GM12892 (cell line): ENCODE measurements at places on chromosomes 12 and 14.

- no peak for DNase-seq
Measured at GRCh38 chr12:1872001-1872400, 46.5 kb downstream of the CACNA2D4 start.

DNA sequence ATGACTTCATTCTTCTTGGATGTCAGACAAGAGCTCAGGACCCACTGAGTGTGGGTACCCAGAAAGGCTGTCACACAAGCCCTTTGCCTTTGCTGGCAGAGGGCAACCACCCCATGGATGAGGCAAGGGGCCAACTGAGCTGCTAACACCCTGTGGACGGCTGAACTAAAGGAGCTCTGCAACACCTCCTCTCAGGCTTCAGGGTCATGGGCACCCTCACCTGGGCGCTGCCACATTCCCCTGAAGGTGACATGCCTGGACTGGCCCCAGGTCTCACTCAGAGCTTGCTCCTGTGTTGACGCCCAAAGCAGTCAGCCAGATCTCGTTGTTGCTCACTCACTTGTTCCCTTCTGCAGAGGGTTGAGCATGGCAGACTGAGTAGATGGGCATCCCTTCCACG is 336.8 kb upstream of the TMEM132C start:
- DNase-seq, result no peak

DNA sequence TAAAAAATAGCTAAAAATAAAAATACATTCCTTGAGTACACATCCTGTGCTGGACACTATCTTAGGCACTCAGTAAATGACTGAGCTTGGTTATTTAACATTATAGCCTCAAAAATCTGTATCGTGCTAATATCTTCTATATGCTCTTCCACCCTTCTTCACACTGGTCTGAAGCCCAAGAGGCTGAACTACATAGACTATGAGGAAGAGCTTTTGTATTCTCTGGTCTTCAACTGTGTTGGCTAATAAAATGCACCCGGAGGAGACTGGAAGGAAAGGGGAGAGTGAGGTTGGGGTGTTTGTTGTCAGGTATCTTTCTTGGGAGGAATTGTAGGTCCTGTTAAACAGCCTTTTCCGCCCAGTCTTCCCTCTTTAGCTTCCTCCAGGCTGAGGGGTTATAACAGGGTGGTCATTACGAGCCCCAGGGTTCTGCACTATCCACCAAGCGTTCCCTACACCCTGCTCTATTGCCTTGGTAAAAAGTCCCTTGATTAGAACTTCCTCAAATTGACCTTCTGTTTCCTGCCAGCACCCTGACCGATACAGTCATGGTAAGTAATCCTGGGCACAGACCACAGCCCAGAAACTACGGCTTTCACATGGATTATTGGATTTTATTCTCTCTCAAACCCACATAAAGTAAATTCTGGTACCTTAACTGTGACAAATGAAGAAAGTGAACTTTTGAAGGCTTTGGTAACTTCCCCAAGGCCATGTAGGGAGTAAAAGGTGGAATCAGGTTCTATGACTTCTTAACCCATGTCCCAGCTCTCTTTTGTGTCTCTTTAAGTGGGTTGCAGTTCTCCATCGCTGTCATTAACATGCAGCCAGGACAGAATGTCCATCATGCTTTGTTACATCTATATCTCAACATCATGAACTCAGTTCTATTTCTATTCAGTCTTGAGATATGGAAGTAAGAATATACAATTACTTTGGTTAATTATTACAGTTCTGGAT is 71.3 kb downstream of the PTHLH start:
- no peak for DNase-seq

GRCh38 chr12:64757771-64758170 is 1.4 kb downstream of the GNS start:
- DNase-seq, result no peak

DNA sequence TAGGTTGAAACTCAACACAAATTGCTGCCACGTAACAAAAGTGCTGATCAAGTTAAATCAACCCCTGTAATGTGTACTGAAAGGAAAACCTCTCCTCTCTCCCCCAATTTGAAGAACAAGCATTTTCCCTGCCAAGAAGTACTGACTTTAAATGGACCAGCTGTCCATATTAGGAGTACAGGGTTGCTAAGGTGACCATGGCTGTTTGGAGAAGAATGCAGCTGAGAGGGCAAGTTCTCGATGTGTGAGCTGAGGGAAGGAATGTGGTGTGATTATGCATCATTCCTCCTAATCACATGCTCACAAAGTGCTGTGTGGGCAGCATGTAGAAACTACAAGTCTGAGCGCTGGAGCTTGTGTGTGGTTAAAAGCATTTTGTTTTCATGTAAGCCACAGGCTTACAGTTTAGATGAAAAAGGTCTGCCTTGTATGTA is 50.9 kb upstream of the CCT2 start:
- DNase-seq, result no peak

DNA sequence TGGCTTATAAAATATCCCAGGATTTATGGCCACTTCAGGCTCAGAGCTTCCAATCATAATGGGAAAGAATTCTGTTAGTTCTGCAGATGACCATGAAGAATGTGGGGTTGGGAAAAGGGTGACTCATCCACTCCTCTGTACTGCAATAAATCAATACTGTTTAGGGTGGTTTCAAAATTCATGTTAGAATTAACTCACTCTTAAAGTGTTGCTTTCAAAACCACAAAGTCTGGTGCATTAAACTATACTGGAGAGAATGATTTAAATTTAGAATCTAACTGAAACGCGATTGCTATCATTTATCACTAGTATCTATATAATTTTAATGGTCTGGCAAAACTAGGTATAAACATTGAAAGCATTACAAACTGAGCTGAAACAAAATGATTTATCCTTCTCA is 798 bp downstream of the CCDC198 start:
- DNase-seq, result no peak

GRCh38 chr14:40576880-40577478 is 1029.7 kb upstream of the LRFN5 start:
- DNase-seq, result no peak

DNA sequence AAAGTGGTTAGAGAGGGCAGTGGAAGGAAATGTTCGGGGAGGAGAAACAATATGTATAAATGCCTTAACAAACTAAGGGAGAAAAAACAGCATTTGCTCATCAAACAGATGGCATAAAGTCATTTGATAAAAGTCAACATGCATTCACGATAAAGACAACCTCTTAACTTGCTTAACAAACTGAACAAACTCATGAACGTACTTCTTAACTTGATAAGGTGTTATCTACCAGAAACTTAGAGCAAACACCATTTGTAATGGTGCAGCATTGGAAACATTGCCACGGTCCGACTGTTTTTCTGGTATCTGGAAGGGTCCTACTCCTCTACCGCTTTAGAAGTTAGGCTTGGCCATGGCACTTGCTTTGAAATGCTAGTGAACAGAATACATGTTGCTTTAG is 4.2 kb upstream of the RPS6KL1 start:
- DNase-seq, result no peak

GRCh38 chr12:109302358-109302757 is 6.7 kb downstream of the FOXN4 start:
- DNase-seq, result no peak

DNA sequence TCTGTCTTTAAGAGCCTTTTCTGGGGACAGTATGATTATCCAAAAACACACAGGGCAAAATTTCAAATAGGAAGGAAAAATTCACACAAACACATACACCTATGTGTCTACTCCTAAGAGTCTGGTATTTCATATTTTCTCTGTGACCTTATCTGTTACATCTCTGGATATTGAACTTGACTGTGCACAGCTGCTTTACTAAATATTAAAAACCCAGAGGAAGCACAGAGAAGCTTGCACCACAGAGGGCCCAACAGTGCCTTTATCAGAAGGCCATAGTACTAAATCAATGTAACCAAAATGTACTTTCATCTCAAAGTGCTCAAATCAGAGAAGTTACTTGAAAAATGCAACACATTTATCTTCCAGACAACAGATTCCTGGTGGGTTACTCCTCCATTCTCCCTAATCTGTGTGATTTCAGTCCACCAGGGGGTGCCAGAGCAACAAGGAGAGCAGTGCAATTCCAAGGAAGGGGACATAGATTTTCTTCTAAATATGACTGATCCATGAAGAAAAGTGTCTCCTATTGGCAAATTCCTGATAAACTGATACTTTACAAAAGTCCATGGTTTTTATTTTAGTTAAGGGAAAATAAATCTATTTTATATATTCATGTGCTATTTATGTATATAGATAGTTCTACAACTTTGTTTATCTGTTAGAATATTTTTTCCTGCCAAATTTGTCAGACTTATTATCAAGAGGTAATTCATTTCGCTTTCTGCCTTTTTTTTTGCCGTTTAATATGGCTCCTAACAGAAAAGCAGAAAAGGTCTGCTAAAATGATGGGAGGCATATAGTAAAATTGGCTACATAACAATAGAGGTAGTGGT is 617.6 kb downstream of the LRFN5 start:
- DNase-seq, result no peak

DNA sequence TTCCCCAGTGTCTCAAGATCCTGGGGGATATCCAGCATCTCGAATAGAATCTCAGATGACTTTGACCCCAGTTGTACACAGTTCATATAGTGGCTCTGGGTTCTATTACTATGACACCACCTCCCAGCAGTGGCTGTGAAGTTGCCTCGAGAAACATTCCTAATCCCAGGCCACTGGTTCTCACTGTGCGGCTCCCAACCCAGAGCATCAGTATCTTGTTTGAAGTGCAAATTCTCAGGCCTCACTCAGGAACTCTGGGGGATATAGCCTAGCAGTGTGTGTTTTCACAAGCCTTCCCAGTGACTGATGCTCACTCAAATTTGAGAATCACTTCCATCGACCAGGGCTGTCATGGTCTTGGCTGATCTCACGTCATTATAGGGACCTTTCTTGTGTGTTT is 69.3 kb upstream of the IGF1 start:
- no peak for DNase-seq

GRCh38 chr12:38823738-38824137 is 81.7 kb downstream of the CPNE8 start:
- no peak for DNase-seq

DNA sequence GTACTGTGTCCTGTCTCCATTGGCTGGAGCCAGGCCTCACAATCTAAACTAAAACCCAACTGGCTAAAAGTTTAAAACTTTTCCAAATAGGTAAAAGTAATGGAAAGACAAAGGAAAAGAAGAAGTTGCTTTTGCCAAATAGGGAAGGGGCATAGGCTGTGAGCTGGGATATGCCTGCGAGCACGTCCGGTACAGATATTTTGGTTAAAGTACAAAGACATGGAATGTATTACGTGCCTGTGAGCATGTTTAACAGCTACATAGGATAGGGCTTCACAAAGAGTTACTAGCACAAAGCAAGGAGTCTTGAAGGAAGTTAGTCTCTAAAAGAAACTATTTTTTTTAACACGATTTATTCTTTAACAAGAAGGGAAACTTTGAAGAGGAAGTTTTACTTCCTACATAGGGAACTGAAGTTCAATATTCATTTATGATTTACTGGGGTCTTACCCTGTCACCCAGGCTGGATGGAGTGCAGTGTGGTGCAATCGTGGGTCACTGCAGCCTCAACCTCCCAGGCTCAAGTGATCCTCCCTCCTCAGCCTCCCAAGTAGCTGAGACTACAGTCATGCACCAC is 41.9 kb upstream of the INF2 start:
- no peak for DNase-seq

DNA sequence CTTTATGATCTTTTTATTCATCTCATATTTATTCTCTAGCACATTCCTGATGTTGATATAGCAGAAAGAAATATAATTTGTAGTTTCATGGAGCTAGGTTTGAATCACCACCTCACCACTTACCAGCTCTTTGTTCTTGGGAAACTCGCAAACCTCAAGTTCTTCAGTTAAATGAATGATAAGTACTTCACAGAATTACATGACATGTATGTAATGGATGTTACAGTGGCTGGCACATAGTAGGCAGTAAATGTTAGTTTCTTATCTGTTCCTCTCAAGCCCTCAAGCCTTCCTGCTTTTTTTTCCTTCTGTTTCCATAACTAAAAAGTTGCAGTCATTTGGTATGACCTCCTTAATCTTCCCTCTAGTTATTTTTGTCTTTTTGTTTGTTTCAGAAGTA is 54.9 kb downstream of the SPATS2 start:
- DNase-seq, result no peak

DNA sequence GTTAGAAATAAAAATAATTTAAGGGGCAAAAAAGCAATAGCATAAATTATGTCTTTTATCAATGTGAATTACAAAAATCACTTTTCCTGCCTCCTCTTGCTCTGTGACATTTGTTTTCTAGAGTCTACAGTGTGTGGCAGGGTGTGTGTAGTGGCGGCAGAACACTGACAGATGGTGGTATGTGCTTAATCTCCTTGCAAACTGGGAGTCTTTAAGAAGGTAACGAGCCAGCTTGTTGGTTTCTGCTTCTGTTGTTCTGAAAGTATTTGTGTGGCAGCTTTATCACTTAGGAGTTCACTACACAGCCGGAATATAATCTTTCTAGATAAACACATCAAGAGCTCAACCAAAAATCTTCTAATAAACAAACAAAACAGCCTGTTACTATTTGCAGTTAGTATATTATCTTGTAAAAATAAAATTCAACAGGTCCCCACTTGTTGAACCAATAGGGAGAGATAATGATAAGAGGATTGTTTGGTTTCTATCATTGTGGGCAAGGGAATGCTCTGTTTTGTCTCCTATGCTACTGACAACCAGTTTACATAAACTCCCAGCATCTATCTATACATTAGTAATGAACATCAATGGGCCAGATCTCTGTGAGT is 13.0 kb downstream of the CDKL1 start:
- no peak for DNase-seq

DNA sequence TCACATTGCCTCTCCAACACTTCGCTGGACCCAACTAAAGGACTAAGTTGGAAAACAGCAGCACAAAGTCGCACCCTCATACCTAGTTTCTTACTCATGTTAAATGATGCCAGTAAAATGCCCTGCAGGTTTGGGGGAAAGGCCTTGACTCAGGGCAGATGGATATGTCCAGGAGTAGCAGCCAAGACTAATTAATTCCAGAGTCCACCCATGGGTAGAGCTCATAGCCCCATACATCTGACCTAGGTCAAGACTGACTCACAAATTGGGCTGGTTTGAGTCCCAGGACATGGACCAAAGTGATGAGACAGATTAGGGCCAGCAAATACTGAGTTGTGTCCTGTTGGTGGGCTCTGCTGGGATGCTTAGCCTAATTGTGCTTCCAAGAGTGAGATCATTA is 224.0 kb upstream of the BTG1 start:
- no peak for DNase-seq

GRCh38 chr14:56881181-56881580 is 70.9 kb upstream of the OTX2 start:
- no peak for DNase-seq

- no peak for DNase-seq
Measured at GRCh38 chr14:29030970-29031369, 264.4 kb downstream of the FOXG1 start.

- no peak for DNase-seq
Measured at GRCh38 chr12:30936036-30936435, 9.5 kb downstream of the TSPAN11 start.
